ENCODE measurements at places on chromosomes 13 and 19.
A peak's percentile ranks its signal among the peaks of the same experiment; 100 is the strongest.

DNA sequence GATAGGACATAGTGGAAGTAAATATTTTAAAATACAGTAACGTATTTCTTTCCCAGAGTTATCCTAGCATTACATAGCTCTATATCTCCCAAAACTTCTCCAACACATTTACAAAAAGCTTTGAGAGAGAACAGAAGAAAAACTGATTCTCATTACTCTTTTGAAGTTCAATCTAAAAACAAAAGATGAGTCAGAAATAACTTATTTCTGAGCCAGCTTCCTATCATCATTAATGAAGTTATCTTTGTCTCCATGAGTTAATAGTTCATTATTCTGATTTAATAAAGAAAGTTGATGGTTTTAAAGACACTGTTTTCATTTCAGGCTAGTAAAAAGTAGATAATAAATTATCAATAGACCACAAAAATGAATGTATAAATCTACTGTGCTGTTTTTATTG lies 446.7 kb upstream of the SPRY2 start:
- no peak for DNase-seq

GRCh38 chr13:80131204-80131603 lies 209.7 kb downstream of the SPRY2 start:
- DNase-seq = no peak

DNA sequence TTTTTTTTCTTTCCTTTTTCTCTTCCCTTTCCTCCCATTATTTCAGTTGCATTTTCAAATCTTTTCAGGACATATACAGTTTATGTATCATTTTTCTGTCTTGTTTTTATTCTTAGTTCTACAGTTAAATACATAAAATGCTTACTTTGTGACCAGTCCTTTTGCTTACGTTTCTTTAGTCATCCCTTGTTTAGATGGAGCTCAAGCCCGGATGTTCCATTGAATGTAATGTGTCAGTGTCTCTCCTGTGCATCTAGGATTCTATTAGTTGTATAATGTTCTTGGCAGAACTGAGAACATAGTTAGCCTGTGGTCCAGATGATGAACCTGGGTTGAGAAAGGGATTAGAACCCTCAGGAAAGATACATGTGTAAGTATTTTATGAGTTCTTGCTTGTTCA lies 17.8 kb downstream of the WASF3 start:
- no peak for DNase-seq

GRCh38 chr13:82147526-82147925 lies 1734.7 kb downstream of the SLITRK1 start:
- DNase-seq = no peak

GRCh38 chr19:41755328-41755913 lies at the start of gene CEACAM6:
TSS of gene CEACAM6 (plus strand) at chr19:41755530. CDS start at chr19:41755639, 109 bp downstream.
- no peak for DNase-seq

DNA sequence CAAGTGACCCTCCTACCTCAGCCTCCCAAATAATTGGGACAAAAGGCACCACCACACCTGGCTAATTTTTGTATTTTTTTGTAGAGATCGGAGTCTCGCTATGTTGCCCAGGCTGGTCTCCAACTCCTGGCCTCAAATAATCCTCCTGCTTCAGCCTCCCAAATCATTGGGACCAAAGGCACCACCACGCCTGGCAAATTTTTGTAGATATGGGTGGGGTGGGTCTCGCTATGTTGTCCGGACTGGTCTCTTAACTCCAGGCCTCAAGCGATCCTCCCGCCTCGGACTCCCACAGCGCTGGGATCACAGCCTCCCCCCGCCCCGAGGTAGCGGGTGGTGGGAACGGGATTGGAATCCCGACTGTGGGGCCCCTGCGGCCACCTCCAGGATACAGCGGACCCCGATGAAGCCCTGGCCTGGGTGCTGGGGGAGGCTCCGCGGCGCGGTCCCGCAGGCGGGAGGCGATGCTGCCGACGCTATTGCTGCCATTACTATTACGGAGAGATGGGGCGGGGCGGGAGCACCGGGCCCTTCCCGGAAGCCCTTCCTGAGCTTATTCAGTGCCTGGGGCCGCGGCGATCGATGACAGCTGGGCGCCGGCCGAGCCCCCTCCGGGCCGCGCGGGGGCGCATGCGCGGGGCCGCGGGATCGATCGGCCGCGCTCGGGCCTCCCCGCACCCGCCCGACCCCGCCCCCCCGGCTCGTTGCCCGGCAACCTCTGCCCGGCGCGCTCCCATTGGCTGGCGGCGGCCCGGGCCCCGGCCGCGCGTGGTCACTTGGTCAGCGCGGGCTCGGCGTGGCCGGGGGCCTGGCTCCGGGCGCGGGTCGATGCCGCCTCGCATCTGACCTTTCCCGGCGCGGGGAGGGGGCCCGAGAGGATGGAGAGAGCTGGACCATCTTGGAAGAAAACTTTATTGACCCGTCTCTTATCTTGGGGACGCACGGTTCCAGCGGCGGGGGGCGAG lies 27.9 kb upstream of the ONECUT3 start:
- DNase-seq = peak; percentile 17

DNA sequence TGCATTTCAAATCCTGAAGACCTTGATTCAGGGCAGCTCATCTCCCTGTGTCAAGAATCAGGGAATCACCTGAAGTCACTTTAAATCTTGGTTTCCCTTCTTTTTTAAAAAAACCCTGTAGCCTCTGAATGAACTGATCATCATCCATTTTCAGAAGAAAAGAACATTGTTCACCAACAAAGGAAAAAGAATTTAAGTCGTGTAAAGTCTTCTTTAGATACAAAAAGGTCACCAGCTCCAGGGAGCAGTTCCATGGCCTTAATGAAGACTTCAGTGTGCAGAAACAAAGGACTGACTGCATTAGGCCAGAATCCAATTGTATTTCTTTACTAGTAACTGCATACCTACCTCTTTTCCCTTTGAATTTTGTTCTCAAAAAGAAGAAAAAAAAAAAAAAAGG lies 245.0 kb downstream of the ABCC4 start:
- DNase-seq = no peak

- no peak for DNase-seq
These were observed 737.5 kb downstream of the LIG4 start for GRCh38 chr13:107477772-107478379.

DNA sequence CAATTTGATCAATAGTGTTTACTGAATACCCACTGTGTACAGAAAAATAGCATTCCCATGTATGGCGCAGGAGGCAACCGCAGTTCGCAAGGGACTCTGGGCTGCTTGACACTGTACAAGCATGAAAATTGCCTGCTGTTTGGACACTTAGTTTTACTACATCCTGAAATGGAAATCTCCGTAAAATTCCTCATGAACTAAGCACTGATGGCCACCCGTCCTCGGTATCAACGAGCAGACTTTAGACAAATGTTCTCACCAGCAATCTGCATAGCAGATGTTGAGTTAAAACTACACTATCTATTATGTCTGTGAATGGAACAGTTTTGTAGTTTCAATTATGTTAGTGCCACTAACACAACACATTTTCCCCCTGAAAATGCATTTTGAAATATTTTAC lies 294.7 kb downstream of the DCLK1 start:
- no peak for DNase-seq

DNA sequence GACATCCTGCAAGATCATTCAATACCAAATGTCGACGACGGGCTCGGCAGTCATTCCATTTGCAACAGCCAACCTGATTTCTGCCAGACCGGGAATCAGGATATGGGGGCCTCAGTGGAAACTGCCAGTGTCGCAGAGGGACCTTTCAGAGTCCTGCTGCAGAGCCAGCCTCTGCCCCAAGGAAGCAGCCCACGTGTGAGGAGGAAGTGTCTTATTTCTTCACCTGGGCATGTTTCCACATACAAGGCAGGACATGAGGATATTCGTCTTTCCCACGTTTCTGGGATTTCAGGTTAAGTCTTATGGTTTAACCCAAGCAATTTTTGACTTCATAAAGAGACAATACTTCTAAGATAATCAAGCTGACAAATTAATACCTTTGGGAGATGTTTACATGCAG lies 69.9 kb downstream of the ABCC4 start:
- no peak for DNase-seq

DNA sequence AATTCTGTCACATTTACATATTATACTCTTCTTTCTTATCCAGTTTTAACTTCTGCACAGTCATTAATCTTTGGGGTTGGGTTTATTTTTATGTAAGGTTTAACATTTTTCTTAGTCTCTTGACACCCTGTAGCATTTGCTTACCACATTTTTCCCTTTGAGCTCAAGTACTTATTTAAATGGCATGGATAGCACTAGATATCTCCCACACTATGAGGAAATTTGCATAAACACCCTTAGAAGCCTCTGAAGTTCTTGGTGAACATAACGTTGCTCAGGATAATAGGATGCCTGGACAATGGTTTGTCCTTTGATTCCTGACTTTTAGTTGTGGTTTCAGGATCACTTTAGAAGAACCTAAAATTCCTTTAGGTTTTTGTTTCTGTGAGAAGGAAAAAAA lies 338.9 kb downstream of the PCDH17 start:
- DNase-seq = no peak

- DNase-seq = no peak
These were observed 9.9 kb downstream of the APOC1 start for GRCh38 chr19:44924243-44924725.

GRCh38 chr19:28126135-28126898 lies 1086.6 kb downstream of the UQCRFS1 start:
- DNase-seq = no peak

DNA sequence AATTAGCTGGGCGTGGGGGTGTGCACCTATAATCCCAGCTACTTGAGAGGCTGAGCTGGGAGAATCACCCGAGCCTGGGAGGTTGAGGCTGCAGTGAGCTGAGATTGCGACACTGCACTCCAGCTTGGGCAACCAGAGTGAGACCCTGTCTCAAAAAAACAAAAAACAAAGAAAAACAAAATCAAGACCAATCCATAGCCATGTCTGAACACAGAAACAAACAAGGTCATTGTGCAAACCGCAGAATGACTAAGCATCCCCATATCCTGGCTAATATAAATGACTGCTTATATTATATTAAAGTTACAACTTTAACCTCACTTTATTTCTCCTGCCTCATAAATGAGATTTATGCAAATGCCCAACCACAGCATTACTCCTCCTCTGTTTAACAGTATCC lies 2.3 kb upstream of the LYPD3 start:
- DNase-seq = no peak

GRCh38 chr19:6736169-6736916 lies 1.0 kb downstream of the GPR108 start:
- peak; percentile 51 for DNase-seq

GRCh38 chr13:64778002-64778401 lies 2452.1 kb downstream of the PCDH9 start:
- DNase-seq = no peak

GRCh38 chr19:5537870-5538269 lies 29.9 kb downstream of the TINCR start:
- no peak for DNase-seq

DNA sequence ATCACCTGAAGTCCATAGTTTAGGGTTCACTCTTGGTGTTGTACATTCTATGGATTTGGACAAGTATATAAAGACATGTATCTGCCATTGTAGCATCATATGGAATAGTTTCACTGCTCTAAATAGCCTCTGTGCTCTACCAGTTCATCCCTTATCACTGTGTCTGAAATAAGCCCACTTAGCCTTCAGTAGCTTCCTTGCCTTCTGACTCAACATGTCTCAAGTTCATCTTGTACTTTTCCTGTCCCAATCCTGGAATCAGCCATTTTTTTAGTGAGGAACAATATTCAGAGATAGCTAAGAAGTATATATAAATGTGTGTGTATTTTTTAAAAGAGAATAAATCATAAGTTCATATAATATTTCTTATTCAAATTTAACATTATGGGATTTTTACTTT lies 79.2 kb downstream of the DHRS12 start:
- DNase-seq = no peak

DNA sequence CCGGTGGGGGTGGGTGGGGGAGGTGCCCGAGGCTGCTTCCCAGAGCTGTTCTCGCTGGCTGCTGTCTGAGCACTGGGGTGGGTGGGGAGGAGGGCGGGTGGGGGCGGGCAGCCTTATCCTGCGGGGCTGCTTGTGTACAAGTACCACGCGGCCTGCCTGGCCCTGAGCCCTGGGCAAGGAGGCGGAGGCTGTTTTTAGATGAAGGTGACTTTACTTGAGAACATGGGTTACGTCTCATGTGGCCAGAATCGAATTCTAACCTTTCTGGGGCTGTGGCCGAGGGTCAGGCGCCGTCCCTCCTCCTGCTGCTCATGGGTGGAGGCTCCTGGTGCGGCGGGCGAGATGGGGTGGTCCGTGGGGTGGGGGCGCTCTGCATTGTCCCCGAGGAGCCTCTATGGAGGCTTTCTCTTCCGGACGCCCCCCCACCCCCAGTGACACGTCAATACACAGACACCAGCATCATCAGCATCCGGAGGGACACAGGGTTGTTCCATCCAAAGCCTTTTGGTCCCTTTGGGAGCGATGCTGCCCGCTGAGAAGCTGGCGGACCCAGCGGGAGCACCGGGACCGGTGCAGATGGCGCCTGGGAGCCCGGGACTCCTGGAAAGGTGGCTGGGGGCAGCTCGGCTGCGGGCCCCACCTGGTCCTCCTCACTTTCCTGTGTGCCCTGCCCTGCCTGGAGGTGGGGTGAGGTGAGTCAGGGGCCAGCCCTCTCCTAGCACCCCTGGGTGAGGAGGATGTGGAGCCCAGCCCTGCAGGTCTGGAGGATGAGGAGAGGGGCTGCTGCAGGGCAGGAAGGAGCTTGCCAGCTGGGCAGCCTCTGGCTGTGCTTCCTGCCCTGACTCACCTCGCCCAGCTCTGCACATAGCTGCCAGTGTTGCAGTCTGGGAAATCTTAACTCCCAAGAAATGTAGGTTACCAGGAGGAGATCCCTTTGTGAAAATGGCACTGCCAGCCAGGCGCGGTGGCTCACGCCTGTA lies 3.4 kb downstream of the BSG start:
- DNase-seq = no peak

- DNase-seq = no peak
These were observed 222.0 kb downstream of the B3GLCT start for GRCh38 chr13:31421756-31422155.

DNA sequence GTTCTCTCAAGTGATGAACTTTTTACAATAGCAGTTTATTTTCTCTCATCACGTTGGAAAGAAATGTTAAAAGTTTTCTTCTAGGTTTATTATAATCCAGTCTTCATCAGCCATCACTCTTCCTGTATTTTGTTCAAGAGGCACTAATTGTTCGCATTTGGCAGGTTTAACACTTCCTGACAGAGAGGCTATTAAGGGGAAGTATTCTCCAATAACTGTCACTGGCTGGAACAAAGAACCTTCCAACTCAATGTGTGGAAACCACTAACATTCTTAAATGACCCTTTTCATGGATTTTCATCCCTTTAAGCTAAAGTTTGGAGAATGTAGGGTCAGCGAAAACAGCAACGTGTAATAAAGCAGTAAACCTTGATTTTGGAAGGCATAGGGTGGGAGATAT lies 145.1 kb downstream of the PCCA start:
- no peak for DNase-seq

All from stimulated activated CD4-positive, alpha-beta T cell treated with anti-CD3 and anti-CD28 coated beads, TNF-alpha, amount 100 ng/mL, for 48 hours (primary cell).